ENCODE measurements at places on chromosomes 5 and 9.

- no peak for DNase-seq
Observed at GRCh38 chr5:74540622-74541021, 99.9 kb downstream of the ENC1 start.

DNA sequence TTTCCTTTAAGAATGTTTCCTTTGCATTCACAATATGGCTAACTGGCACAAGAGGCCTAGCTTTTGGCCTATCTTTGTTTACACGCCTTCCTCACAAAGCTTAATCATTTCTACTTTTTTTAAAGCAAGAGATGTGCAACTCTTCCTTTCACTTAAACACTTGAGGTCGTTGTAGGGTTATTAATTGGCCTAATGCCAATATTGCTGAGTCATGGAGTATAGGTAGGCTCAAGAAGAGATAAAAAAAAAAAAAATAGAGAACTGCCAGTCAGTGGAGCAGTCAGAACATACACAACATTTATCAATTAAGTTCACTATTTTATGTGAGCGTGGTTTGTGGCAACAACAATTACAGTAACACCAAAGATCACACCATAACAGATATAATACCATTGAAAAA is 5.9 kb downstream of the FKBP15 start:
- DNase-seq, result no peak

- no peak for DNase-seq
Observed at GRCh38 chr5:77629509-77630113, 8.9 kb downstream of the OTP start.

DNA sequence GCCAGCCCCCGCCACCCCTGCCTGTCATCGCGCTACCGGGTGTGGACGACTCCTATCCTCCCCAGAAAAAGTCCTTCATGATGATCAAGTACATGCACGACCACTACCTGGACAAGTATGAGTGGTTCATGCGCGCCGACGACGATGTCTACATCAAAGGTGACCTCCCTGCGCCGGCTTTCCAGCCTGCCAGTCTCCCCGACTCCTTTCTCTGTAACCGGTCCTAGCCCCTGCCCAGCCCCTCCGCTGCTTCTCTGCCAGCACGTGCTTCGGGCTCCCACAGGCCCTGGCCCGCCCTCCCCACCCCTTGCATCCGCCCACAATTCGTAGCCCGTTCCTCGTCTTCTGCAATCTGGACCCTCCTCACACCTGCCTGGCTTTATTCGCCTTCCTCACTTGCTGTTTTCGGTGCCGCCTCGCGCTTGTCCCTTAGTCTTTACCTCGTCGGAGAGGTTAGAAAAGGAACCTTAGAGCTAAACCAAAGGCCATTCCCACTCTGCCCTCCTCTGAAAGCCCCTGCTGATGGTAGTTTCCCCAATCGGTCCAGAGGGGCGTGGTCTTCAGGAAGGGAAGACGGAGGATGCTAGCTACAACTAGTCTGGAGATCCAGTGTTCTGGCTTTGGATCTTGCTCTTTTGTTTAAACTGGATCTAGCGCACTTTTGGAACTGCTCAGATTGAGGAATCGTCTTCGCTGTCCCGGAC is 1.4 kb downstream of the CHSY3 start:
- no peak for DNase-seq

- no peak for DNase-seq
Observed at GRCh38 chr5:3218916-3219650, 376.5 kb upstream of the IRX1 start.

GRCh38 chr5:113939988-113940387 is 421.9 kb upstream of the KCNN2 start:
- no peak for DNase-seq
